ENCODE measurements at places on chromosomes 5 and 9. TPM values are rescaled to one million over a fixed set of nuclear protein-coding genes. Genes with fewer than 3 reads are reported as not detected.

Gene C9orf50
- total RNA-seq: not detected

Gene ADAMTSL1
- total RNA-seq: 0.13 TPM

Gene FRRS1L
- total RNA-seq: not detected

Gene ZNF782
- 2.1 TPM for total RNA-seq

Gene HEMGN
- not detected for total RNA-seq

Gene ZDHHC21
- 21.6 TPM for total RNA-seq

Gene NPR3
- 17.1 TPM for total RNA-seq

Gene TRIM7
- total RNA-seq: 35.7 TPM

Gene GARNL3
- 5.4 TPM for total RNA-seq

Gene ST8SIA4
- total RNA-seq: under 0.01 TPM

Gene SMIM33
- total RNA-seq: not detected

Measured in bronchial epithelial cell (primary cell).